Camera-type eye (tissue), 1 donor: ENCODE measurements at places on chromosomes 1 and 21. TPM values are rescaled to one million over a fixed set of nuclear protein-coding genes. Genes with fewer than 3 reads are reported as not detected.

CCDC181 gene
- 57.0 TPM for total RNA-seq

ZCCHC17 gene
- 33.7 TPM for total RNA-seq

ACTL8 gene
- not detected for total RNA-seq

KCNJ9 gene
- total RNA-seq = 4.1 TPM

SPRR2F gene
- not detected for total RNA-seq
